ENCODE measurements at places on chromosomes 1 and 21. TPM values are rescaled to one million over a fixed set of nuclear protein-coding genes. Genes with fewer than 3 reads are reported as not detected.

Gene REN
- total RNA-seq: not detected

Gene DMRTA2
- not detected for total RNA-seq

Gene NIBAN1
- 19.8 TPM for total RNA-seq

Gene TDRD10
- total RNA-seq: not detected

Gene MTF1
- total RNA-seq: 21.1 TPM

Gene RSRP1
- 123 TPM for total RNA-seq

Gene RER1
- 148 TPM for total RNA-seq

Gene GLUL
- 63.9 TPM for total RNA-seq

Gene OR6N1
- not detected for total RNA-seq

Gene OR2L2
- 0.07 TPM for total RNA-seq

Gene RAB7B
- not detected for total RNA-seq

Gene C21orf91
- total RNA-seq: 24.1 TPM

Gene FNDC10
- total RNA-seq: 1.5 TPM

Gene MYCBP
- 76.5 TPM for total RNA-seq

Gene PIGC
- 17.4 TPM for total RNA-seq

Gene NBPF10
- 1.5 TPM for total RNA-seq

Gene TRIM63
- 0.17 TPM for total RNA-seq

Gene AJAP1
- total RNA-seq: not detected
